ENCODE measurements at places on chromosomes 5 and 9.
A peak's percentile ranks its signal among the peaks of the same experiment; 100 is the strongest.

DNA sequence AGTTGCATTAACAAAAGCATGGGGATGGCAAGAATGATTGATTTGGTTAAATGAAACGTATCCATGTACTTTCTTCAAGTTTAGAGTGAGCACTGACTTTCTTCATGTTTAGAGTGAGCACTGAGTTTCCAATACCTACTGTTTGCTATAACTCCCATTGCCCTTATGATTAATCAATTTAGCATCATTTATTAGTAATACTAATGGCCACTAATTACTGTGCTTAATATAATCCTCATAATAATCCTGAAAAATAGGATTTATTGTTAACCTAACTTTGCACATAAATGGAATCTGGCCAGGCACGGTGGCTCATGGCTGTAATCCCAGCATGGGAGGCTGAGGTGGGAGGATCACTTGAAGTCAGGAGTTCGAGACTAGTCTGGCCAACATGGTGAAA, 22.1 kb upstream of the GPR21 start:
- H3K36me3 ChIP-seq = peaks cover 58% of the 10 kb centered on the region
- no peak overlapping the region for H3K27ac ChIP-seq
- H3K27me3 ChIP-seq = no peaks in the 10 kb centered on the region
- no peak overlapping the region for H3K4me3 ChIP-seq
- no peak for DNase-seq

DNA sequence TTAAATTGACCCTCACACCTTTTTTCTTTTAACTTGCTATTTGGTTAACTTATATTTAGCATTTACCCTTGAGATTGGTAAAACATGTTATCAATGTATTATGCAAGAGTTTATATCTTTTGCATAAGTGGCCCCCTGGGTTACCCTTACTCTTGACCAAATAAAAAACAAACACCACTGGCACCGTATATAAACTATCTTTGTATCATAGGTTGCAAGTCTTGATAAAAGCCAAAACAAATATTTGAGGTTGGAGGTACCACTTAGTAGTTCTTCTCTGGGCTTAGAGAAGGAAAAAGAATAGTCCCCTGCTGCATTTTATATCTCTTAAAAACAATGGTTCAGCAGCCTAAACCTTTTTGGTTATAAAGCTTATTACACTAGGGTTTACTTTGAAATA, 61.3 kb downstream of the WDR36 start:
- H3K36me3 ChIP-seq = no peaks in the 10 kb centered on the region
- DNase-seq = no peak

GRCh38 chr9:101119206-101119819, 90.8 kb downstream of the PLPPR1 start:
- H3K4me1 ChIP-seq = no peaks in the 10 kb centered on the region
- H3K36me3 ChIP-seq = no peaks in the 10 kb centered on the region
- H3K4me3 ChIP-seq = no peak overlapping the region
- H3K27me3 ChIP-seq = no peaks in the 10 kb centered on the region
- DNase-seq = no peak

DNA sequence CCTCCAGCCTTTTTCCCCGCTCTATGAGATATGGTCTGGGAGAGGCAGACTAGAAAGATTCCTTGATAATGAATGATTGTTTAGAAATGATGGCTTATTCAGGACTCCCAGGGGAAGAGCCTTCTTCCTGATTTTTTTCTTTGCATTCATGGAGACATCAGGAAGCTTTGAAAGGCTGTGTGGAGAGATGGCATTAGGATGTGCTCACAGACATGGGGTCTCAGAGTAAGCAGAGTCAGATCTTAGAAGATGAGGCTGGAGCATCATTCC, 37.1 kb downstream of the PPARGC1B start:
- H3K27ac ChIP-seq = no peak overlapping the region
- no peak overlapping the region for H3K4me3 ChIP-seq
- DNase-seq = no peak
- no peaks in the 10 kb centered on the region for H3K4me1 ChIP-seq
- no peaks in the 10 kb centered on the region for H3K27me3 ChIP-seq

- no peaks in the 10 kb centered on the region for H3K4me1 ChIP-seq
- no peak for DNase-seq
- H3K27ac ChIP-seq = no peak overlapping the region
- no peaks in the 10 kb centered on the region for H3K36me3 ChIP-seq
- no peak overlapping the region for H3K4me3 ChIP-seq
- H3K27me3 ChIP-seq = no peaks in the 10 kb centered on the region
Measured at GRCh38 chr9:134653259-134654009, 11.8 kb downstream of the COL5A1 start.

GRCh38 chr9:109166171-109166770, 778 bp downstream of the FRRS1L start:
- H3K36me3 ChIP-seq = peaks cover 4% of the 10 kb centered on the region
- no peak overlapping the region for H3K27ac ChIP-seq
- no peak for DNase-seq
- peaks cover 9% of the 10 kb centered on the region for H3K4me1 ChIP-seq
- peaks cover 67% of the 10 kb centered on the region for H3K27me3 ChIP-seq

DNA sequence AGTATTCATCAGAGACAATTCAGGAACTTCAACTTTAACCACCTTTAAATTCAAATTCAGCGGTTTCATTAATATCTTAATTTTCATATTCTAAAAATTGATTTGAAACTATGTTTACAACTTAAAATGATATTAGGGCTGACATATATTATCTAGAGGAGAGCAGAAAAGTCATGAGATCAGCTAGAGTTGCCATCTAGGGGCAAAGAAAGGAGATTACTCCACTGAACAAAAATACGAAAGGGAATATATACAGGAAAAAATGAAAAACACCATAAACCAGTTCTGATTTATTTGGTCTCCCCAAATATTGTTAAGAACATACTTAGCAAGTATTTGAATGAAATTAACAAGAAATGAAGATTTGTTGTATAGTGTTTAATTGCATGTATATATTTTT, 946.3 kb downstream of the DTWD2 start:
- H3K36me3 ChIP-seq = no peaks in the 10 kb centered on the region
- no peak overlapping the region for H3K4me3 ChIP-seq
- H3K27me3 ChIP-seq = no peaks in the 10 kb centered on the region
- no peak overlapping the region for H3K27ac ChIP-seq

DNA sequence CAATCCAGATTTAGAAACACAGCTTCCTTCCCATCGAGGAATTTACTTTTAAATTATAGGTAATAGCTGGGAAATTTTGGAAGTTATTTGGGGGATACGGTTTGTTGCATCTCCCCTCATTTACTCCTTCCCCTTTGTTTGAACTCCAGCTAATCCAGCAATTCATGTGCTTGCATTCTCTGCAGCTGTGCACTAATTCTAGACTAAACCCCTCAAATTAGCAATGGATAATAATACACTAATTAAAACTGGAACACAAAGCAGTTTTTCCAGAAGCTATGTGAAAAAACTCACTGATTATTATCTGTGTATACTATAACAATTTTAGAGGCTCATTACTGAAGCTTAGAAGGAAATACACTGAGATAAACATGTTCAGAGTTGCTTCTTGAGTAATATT, 751.2 kb upstream of the ZNF608 start:
- H3K4me3 ChIP-seq = no peak overlapping the region
- DNase-seq = no peak
- no peaks in the 10 kb centered on the region for H3K36me3 ChIP-seq
- H3K27me3 ChIP-seq = no peaks in the 10 kb centered on the region

DNA sequence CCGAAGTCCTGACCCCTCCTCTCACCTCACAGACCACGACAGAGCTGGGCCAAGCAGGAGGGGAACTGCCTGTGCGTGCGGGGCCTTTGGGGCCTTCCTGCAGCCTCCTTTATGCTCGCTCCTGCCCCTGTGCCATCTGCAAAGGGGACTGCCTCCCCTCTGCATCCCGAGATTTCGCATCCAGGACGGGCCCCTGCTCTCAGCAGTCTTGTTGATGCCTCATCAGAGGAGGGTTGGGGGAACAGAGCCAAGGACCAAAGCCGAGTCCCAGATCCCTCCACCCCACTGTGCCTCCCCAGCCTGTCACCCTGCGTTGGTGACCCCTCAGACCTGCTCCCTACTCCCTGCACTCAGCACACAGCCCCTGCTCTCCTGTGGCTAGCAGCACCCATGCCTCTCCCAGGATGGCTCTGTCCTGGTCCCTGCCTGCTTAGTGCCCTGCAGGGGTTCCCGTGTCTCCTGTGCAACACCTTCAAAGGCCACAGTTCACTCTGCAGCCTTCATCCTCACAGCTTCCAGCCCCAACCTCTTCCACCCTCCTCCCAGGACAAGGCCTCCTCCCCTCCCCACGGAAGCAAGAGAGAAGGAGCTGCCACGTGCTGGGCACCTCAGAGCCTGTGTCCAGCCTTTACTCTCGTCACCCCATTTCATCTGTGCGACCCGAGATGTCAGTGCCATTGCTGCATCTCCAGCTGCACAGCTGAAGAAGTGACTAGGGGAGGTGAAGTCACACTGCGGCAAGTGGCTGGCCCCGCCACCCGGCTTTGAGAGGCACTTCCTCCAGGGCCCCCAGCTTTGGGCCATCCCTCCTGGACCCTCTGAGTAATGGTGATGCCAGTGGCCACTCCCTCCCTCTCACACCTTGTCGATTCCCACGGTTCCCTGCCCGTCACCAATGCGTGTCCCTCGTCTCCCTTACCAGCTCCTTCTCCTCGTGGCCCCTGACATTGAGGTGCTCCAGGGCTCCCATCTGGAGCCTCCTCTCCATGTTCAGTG, 62.6 kb upstream of the LRRTM2 start:
- DNase-seq = no peak
- peaks cover 10% of the 10 kb centered on the region for H3K4me1 ChIP-seq
- no peak overlapping the region for H3K4me3 ChIP-seq
- no peak overlapping the region for H3K27ac ChIP-seq
- peaks cover 13% of the 10 kb centered on the region for H3K36me3 ChIP-seq

GRCh38 chr5:167870055-167870454, 421.4 kb upstream of the WWC1 start:
- no peak overlapping the region for H3K4me3 ChIP-seq
- DNase-seq = no peak
- H3K4me1 ChIP-seq = no peaks in the 10 kb centered on the region
- H3K27me3 ChIP-seq = no peaks in the 10 kb centered on the region
- H3K27ac ChIP-seq = no peak overlapping the region

DNA sequence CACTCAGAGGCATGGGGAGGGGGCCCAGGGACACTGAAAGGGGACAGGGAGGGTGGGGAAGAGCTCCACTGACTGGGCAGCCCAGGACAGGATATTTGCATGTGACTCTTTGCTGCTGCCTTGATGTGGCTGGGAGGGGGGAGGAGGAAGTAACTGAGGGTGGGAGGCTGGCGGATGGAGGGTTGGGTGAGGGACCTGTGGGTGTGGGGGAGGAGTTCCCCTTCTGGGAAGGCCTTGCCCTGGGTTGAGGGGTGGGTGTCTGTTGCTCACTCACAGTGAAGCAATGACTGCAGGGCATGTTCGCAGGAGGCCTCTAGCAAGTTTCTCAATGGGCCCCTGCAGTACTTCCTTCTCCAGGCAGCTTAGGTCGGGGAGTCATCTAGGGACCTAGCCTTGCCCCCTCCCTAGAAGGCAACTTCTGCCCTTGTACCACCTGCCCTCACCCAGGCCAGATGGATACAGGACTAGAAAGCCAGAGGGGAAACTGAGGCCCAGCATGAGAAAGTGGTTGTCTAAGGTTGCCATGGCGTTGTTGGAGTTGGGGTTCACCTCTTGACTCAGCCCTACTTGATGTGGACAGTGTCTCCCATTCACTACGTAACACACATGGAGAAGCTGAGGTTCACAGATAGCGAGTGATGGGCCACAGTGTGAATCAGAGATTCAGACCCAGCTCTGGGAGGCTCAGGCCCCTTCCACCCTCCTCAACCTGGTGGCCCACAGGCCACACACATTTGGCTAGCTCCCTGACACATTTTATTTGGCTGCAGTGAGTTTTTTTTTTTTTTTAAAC, 3.0 kb downstream of the GRK6 start:
- peak overlapping the region; percentile 95 for H3K27ac ChIP-seq
- H3K36me3 ChIP-seq = peaks cover 65% of the 10 kb centered on the region
- H3K4me3 ChIP-seq = peak overlapping the region; percentile 91
- peak; percentile 79 for DNase-seq
- no peaks in the 10 kb centered on the region for H3K27me3 ChIP-seq

GRCh38 chr5:179129607-179130071, 69.5 kb downstream of the ZNF354C start:
- no peaks in the 10 kb centered on the region for H3K27me3 ChIP-seq
- DNase-seq = no peak
- no peaks in the 10 kb centered on the region for H3K36me3 ChIP-seq
- no peaks in the 10 kb centered on the region for H3K4me1 ChIP-seq
- H3K4me3 ChIP-seq = no peak overlapping the region

GRCh38 chr5:66415208-66415607, 181.0 kb upstream of the MAST4 start:
- no peak for DNase-seq
- H3K4me3 ChIP-seq = no peak overlapping the region
- no peaks in the 10 kb centered on the region for H3K27me3 ChIP-seq
- H3K4me1 ChIP-seq = no peaks in the 10 kb centered on the region
- no peaks in the 10 kb centered on the region for H3K36me3 ChIP-seq
- no peak overlapping the region for H3K27ac ChIP-seq

DNA sequence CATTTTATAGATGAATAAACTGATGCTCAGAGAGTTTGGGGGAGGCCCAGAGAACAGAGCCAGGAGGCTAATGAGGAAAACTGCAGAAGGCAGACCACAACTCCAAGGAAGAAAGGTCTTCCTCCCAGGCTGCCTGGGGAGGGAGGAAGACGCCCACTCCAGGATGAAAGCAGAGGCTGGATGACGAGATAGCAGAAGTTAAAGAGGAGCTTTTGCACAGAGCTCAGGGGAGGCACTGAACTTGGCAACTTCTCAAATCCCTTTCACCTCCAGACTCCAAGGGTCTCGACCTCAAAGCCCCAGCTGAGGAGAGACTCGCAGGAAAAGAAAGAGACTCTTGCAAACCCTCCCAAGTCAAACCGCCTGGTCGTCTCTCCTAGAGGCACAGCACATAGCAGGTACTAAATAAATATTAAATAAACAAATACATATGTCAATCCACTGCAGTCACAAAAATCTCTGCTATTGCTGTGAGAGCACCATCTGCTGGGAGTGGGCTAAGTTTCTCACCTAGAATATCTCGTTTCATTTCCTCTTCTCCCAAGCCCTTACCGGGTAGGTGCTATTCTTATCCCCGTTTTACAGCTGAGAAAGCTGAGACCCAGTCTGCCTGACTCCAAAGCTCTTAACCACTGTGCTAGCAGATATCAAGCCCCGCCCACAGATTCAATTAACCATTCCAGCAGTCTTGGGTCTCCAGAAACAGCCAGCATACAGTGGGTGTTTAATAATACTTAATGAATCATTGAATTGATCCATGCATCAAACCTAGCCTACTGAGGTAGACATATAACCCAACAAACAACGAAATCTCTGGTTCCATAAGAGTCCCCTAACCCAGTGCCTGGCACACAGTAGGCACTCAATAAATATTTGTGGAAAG, 97.8 kb upstream of the HAND1 start:
- no peaks in the 10 kb centered on the region for H3K36me3 ChIP-seq
- H3K27me3 ChIP-seq = peaks cover 20% of the 10 kb centered on the region
- no peak overlapping the region for H3K4me3 ChIP-seq
- DNase-seq = no peak
- H3K27ac ChIP-seq = no peak overlapping the region

- no peaks in the 10 kb centered on the region for H3K36me3 ChIP-seq
- no peak overlapping the region for H3K27ac ChIP-seq
- H3K4me1 ChIP-seq = no peaks in the 10 kb centered on the region
- no peak for DNase-seq
- H3K4me3 ChIP-seq = no peak overlapping the region
Measured at GRCh38 chr5:171825051-171825450, 39.4 kb downstream of the SMIM23 start.

GRCh38 chr9:130372057-130372456, 72.7 kb upstream of the ASS1 start:
- H3K4me3 ChIP-seq = no peak overlapping the region
- H3K27me3 ChIP-seq = no peaks in the 10 kb centered on the region
- no peak overlapping the region for H3K27ac ChIP-seq
- H3K4me1 ChIP-seq = peaks cover 4% of the 10 kb centered on the region

Measured in activated T-helper 2 cell treated with anti-CD3 and anti-CD28 coated beads, Interferon-gamma antibody, Interleukin-2, Interleukin-4, amounts not matched to agents 10 μg/mL and 5 μg/mL and 100 μg/mL, durations not matched to agents 14 hours and 24 hours and 36 hours (primary cell).